HT1080 (cell line): ENCODE measurements at places on chromosomes 4 and X.

GRCh38 chr4:15110120-15110571, 107.9 kb downstream of the CPEB2 start:
- DNase-seq: no peak

- no peak for DNase-seq
Measured at GRCh38 chr4:77930154-77930639, 67.6 kb downstream of the MRPL1 start.

GRCh38 chr4:7137326-7138200, 54.8 kb upstream of the SORCS2 start:
- no peak for DNase-seq

- DNase-seq: no peak
Measured at GRCh38 chrX:56795309-56795868, 66.3 kb downstream of the NBDY start.

- DNase-seq: no peak
Measured at GRCh38 chr4:75566911-75567310, 11.0 kb downstream of the ODAPH start.

- DNase-seq: no peak
Measured at GRCh38 chr4:71870456-71870855, 86.6 kb upstream of the GC start.

GRCh38 chr4:116925900-116926457, 159.4 kb downstream of the TRAM1L1 start:
- DNase-seq: no peak

GRCh38 chrX:63922221-63922620, 137.2 kb upstream of the ARHGEF9 start:
- DNase-seq: peak; percentile 46

GRCh38 chrX:130555341-130555740, 153.6 kb downstream of the RBMX2 start:
- DNase-seq: no peak

- DNase-seq: no peak
Measured at GRCh38 chrX:53476371-53476770, 42.2 kb upstream of the HSD17B10 start.
